ENCODE measurements at places on chromosomes 5 and 9.

GRCh38 chr5:7680260-7680659, 170.7 kb downstream of the CFAP90 start:
- DNase-seq: no peak

DNA sequence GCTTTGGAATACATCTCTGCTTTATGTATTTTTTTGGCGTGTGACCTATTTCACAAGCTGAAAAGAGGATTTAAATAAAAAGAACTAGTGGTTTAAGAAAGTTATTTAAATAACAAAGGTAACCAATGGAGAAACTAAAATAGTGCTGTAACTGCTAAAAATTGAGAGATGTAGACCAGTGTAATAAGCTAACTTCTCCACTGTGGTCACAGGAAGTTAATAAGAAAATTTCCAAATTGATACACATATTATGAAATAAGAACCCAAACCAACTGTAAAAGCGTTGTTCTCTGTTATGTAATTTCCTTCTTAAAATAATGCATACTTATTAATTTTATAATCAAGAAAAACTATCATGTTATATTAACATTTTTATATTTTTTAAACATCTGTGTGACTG, 29.1 kb upstream of the ZFAND5 start:
- DNase-seq: no peak

DNA sequence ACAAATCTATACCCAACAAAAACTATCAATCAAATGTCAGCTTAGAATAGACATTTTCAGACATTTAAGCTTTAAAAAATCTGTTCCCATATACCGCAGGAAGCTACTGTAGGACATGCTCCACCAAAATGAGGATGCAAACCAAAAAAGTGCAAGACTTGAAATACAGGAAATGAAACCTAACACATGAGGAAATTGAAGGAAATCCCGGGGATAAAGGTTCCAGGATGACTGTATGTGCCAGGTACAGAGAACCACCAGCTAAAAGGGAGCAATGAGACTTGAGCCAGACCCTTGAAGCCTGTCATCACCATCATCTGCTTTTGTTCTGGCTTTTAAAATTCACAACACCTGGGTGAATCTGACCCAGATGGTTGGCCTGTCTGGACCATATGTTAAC, 21.4 kb downstream of the DIAPH1 start:
- DNase-seq: no peak

DNA sequence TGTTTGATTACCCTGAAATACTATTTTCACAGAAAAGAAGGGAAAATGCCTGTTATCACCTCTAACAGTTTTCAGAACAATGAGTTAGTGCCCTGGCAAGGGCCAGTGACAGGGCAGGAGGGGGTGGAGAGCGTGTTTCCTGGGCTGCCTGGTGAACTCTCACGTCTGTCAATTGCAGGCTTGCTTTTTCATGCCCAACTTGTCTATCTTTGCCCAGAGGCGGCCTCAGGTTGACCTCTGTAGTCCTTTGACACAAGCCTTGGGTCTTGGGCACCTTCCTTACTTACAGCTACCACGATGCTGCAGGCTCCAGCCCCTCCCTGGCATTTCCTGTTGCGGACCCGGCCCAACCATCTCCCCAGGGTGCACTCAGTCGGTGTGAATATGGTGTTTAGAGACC, 2.2 kb upstream of the CEL start:
- DNase-seq: no peak

DNA sequence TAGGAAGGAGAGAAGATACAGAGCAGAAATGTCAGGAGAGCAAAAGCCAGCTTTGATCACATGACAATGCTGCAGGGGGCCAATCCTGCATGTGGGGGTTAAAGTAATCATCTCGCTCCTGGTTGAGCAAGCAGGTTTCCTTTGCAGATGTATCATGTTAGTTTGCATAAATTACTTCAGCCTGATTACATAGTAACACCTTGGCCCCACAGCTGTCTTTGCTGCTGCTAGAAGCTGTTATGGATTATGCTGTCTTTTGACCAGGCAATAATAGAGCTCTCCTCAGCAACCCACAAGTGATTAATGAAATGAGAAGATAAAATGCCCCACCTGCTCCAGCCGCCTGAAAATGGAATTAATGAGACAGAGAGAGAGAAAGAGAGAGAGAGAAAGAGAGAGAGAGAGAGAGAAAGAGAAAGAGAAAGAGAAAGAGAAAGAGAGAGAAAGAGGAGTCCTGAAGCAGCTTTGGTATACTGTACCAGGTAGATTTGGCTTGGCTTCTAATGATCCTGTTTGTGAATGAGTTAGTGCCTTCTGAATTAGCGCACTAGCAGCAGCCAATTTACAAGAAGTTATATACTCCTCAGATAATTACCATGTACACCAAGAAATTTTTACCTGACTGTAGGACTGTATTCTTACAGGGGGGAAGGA, 174.3 kb upstream of the RORB start:
- no peak for DNase-seq

- no peak for DNase-seq
These were observed 1050.2 kb downstream of the CDH12 start for GRCh38 chr5:21802869-21803490.

DNA sequence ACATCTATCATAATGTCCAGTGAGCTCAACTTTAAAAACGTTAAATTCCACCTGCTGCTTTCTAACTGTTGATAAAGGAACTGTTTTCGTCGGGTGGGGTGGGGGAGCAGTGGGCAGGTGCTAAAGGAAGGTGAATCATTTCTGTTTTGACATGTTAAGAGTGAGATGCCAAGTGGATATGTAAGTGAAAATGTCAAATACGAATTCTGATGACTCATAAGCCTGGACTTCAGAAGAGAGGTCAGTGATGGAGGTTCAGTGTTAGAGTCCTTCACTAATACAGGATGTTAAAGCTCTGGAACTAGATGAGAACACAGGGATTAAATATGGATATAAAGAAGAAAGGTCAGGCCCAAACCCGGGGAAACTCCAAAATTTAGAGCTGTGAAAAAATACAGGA, 617.9 kb upstream of the CTNND2 start:
- no peak for DNase-seq

GRCh38 chr5:1375871-1376810, 31.2 kb upstream of the CLPTM1L start:
- DNase-seq: no peak

DNA sequence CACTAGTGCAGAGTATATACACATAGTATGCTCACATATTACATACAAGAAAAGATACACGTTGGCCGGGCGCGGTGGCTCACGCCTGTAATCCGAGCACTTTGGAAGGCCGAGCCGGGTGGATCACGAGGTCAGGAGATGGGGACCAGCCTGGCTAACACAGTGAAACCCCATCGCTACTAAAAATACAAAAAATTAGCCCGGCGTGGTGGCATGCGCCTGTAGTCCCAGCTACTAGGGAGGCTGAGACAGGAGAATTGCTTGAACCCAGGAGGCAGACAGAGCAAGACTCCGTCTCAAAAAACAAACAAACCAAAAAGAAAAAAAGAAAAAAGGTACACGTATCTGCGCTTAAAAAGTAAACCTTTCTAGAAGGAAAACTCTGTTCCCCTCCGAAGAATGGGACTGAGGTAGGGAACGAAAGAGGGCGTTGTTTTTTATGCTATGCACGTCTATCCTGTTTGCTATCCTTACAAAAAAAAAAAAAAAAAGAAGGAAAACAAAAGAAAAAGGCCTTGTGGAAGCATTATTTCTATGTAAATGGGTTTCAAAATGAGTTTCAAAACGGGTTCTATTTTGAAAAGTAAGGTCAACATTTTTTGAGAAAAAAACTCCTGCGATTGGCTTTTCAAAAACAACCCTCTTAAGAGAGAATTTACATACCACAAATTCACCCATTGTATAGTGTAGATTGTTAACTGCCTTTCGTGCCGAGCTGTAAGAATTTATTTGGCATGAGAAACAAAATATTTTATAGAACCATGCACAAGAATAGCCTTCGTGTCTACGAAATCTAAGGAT, 1.2 kb downstream of the AK3 start:
- DNase-seq: no peak

GRCh38 chr9:136720251-136720897, 8.0 kb downstream of the DIPK1B start:
- no peak for DNase-seq

- no peak for DNase-seq
These were observed 429.9 kb downstream of the CAAP1 start for GRCh38 chr9:26462751-26463150.

DNA sequence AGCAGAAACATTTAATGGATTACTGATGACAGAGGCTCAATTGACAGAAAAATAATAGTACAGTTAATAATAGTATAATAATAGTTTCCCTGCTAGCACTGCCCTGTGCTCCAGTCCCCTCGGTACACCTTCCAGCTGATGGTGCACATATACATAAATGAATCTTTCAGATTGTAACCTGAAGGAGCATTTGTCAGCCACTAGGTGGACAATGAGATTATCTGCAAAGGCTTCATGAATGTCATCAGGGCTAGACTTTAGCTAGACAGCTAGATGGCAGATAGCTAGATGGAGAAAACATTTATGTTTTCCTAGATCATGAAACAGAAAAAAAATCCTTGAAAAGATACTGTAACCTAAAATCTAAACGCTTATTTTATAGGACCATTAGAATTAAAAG, 304.4 kb upstream of the SMC2 start:
- no peak for DNase-seq

GRCh38 chr5:167886196-167886595, 405.2 kb upstream of the WWC1 start:
- DNase-seq: no peak

DNA sequence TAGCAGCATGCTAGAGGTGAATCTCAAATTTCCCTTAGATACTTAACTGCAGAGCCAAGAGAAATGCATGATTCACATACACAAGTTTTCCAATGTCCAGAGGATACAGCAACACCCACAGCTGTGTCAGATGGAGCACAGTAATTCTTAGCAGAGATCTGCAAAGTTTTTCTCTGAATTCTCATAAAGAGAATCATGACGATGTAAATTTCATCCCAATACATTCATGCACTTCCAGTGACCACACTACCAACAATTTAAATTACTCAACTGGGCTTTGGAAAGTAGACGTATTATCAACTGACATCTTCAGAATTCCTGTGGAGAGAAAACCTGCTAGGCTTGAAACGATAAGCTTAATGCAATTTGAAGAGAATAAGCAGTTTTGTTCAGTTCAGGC, 378.8 kb upstream of the TLE4 start:
- DNase-seq: no peak

DNA sequence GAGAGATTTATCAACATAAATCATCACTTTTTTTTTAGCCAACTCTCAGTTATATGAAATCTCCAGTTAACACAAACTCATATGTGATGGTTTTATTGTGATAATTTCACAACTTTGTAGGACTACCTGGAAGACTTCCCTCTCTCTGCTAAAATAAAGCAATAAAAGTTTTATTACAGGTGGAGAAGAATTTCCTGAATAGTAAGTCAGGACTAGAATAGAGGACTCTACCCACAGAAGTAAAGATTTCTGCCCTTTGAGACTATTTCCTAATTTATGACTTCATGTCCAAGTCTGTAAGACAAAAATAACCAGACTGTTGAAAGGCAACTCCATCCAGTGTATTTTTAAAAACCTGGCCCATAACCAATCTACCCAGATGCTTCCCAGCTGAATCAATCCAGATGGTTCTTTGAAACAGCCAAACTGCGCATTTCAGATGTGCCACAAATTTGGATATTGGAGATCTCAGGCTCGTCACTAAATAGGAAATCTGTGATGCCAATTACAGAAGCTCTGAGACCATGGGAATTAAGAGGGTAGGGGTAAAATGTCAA, 234.0 kb upstream of the NMUR2 start:
- no peak for DNase-seq

GRCh38 chr9:88733651-88734421, 198.9 kb downstream of the NXNL2 start:
- no peak for DNase-seq

DNA sequence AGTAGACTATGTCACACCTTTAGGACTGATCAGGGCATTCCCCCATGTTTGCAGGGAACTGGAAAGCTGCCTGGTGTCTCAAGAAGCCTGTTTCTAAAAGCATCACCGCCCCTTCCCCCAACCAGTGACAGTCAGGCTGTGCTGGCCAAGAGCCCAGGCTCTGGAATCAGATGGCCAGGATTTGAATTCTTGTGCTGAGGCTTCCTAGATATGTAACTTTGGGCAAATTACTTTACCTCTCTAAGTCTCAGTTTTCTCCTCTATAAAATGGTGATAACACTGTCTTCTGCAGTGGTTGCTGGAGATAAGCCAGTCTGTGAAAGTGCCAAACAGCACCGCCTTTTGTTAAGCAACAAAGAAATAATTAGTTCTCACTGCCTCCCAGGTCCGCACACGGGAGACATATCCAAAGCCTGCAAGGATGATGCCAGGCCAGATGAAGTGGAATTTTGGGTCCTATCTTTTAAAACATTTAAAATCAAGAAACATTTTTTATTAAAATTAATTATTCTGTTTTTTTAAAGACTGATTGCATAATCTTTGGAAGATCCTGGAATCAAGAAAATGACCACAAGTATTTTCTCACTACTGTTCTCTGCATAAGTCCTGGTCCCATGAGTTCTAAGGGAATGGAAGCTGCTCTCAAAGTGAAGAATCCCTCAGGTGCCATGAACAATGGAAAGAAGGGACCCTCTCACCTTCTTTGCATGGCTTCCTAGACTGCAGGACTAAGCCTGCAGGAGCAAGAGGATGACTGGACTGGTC, 13.9 kb downstream of the SLC31A2 start:
- no peak for DNase-seq

DNA sequence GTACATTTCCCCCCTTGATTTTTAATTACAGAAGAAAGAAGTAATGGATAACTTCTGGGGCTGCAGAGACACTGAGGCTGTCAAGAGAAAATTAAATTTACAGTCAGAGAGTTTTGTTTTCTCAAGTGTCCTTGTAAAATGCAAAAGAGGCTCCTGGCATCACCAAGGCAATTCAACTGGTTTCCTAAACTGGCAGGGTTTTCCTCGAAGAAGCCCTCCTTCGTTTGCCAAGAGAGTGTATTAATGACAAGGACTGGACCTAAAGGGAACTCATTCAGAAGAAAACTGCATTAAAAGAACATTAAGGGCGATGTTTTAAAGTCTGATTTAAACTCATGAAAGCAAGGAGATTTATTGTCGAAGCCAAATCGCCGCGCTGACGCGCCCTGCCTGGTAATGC, 476.9 kb downstream of the ZSWIM6 start:
- DNase-seq: no peak

DNA sequence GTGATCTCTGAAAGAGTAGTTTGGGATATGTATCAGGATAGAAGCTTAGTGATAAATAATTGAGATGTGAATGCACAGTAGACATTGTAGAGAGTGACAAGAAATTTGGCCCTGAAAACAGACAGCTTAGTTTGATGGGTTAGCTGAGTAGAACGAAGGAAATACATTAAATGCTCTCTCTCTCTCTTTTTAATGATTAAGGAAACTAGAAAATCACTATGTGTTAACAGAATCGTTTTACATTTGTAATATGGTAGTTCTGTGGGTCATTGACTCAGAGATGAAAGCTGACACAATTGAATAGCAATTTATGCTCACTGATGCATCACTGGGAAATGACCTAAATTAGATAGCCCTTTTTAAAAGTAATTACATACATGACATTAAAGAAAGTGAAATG, 739.8 kb upstream of the PTPRD start:
- DNase-seq: no peak

GRCh38 chr9:98886691-98887229, 56.9 kb upstream of the COL15A1 start:
- no peak for DNase-seq

- DNase-seq: no peak
These were observed 601 bp upstream of the FAF2 start for GRCh38 chr5:176447591-176447977.
